Pons (tissue), 1 donor: ENCODE measurements at places on chromosomes 2 and 18.

DNA sequence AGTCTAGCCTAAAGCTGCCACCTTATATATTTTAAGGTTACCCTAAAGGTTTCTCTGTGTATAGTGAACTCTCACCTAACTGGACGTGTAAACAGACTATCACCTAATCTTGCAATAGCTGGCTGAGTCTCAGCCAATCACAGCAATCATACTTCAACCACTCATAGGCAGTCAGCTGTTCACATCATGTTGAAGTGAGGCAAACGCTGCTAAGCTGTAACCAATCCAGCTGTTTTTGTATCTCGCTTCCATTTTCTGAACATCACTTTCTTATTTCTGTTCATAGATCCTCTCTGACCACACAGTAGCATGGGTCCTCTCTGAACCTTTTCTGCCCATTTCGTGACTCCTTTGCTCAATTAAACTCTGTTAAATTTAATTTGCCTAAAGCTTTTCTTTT, 468.2 kb upstream of the POU3F3 start:
- DNase-seq: no peak

DNA sequence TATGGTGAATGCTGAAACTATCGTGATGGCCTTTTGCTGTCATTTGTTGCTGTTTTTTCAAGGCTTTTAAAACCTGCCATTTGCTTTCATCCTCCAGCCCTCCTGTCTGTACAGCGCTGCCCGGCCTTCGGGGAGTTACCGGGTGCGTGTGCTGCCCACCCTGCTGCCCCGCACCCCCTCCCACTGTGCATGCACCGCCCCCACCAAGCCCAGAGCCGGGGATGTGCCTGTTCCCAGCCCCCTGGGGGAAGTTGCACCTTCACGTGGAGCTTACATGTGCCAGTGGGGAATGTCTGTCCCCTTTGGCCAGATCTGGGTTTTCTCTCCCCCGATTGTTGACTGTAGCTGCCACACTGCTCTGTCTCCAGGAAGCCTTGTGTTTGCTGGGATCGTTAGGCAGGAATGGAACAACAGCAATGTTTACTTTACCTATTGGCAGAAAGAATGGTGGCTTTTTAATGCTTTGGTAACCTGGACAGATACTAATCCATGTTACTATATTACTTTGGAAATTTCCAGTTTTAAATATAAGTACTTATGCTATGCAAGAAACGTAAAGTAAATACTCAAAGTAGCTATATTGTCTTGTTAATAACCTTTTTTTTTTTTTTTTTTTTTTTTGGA, 64.8 kb upstream of the RBM44 start:
- DNase-seq: no peak

- DNase-seq: no peak
These were observed 19.4 kb downstream of the SLC39A6 start for GRCh38 chr18:36109737-36110136.

- DNase-seq: no peak
These were observed 5.3 kb downstream of the CD8A start for GRCh38 chr2:86785456-86785855.

- no peak for DNase-seq
These were observed 79.5 kb upstream of the KLF7 start for GRCh38 chr2:207244971-207245925.
